ENCODE measurements at places on chromosomes 12 and 14. TPM values are rescaled to one million over a fixed set of nuclear protein-coding genes. Genes with fewer than 3 reads are reported as not detected.

Gene TAS2R10
- 4.4 TPM for total RNA-seq

Gene ACACB
- 30.1 TPM for total RNA-seq

Gene ZFHX2
- total RNA-seq = 3.7 TPM

Gene SOX5
- total RNA-seq = 31.4 TPM

Gene MYBPC1
- total RNA-seq = not detected

Gene TCTN2
- total RNA-seq = 21.0 TPM

Gene CLEC1B
- 0.23 TPM for total RNA-seq

Gene PZP
- 7.3 TPM for total RNA-seq

Gene GLT8D2
- total RNA-seq = 9.5 TPM

Gene HSPA2
- 11.9 TPM for total RNA-seq

Gene PRKAB1
- 70.5 TPM for total RNA-seq

Gene POLE2
- total RNA-seq = 0.72 TPM

Gene NDRG2
- total RNA-seq = 69.7 TPM

Gene RASSF9
- 4.9 TPM for total RNA-seq

Gene ADAMTS20
- total RNA-seq = not detected

Gene KLRB1
- 3.2 TPM for total RNA-seq

Gene TTC9
- 3.1 TPM for total RNA-seq

Gene MBD6
- 108 TPM for total RNA-seq

Gene FAIM2
- not detected for total RNA-seq

Gene LRRK2
- total RNA-seq = 240 TPM

Gene GAS2L3
- total RNA-seq = 6.8 TPM

Gene NTS
- total RNA-seq = not detected

Gene MRPS35
- 36.7 TPM for total RNA-seq

Gene RNU4-1
- under 0.01 TPM for total RNA-seq

Gene GUCY2C
- not detected for total RNA-seq

Gene GALNT6
- total RNA-seq = 20.7 TPM

Gene ATP5MC2
- 273 TPM for total RNA-seq

Gene KCNA1
- total RNA-seq = 2.5 TPM

Gene KRT71
- total RNA-seq = not detected

Gene DEGS2
- total RNA-seq = 2.0 TPM

Gene KRT72
- not detected for total RNA-seq

Gene FBLN5
- 135 TPM for total RNA-seq

Gene TRPV4
- 5.6 TPM for total RNA-seq

Gene NGB
- not detected for total RNA-seq

Gene DPPA3
- total RNA-seq = not detected

Gene C14orf132
- 36.7 TPM for total RNA-seq

Gene ASIC1
- not detected for total RNA-seq

Gene ZBTB1
- total RNA-seq = 35.6 TPM

Gene KRT85
- total RNA-seq = not detected

Gene DTX1
- total RNA-seq = 5.8 TPM

Gene TC2N
- total RNA-seq = 21.0 TPM

Gene PRPH
- total RNA-seq = not detected

Gene CCDC175
- not detected for total RNA-seq

Gene ASCL1
- not detected for total RNA-seq

Gene GPR135
- total RNA-seq = 3.1 TPM

Gene ESRRB
- total RNA-seq = not detected

Gene POTEG
- not detected for total RNA-seq

Gene ENDOU
- 2.1 TPM for total RNA-seq

Gene RASSF8
- total RNA-seq = 78.5 TPM

Gene DIO3
- 3.6 TPM for total RNA-seq

Measured in upper lobe of left lung (tissue), 6 donors.